ENCODE measurements at places on chromosomes 13 and 19.

GRCh38 chr19:28883241-28883693 lies 329.7 kb downstream of the UQCRFS1 start:
- DNase-seq = peak; percentile 62

GRCh38 chr13:41179593-41180250 lies 14.6 kb downstream of the KBTBD7 start:
- peak; percentile 3 for DNase-seq

- DNase-seq = no peak
Observed at GRCh38 chr13:74835579-74835978, 646.4 kb downstream of the TBC1D4 start.

GRCh38 chr19:11737964-11738745 lies 591 bp downstream of the ZNF823 start:
- DNase-seq = no peak

DNA sequence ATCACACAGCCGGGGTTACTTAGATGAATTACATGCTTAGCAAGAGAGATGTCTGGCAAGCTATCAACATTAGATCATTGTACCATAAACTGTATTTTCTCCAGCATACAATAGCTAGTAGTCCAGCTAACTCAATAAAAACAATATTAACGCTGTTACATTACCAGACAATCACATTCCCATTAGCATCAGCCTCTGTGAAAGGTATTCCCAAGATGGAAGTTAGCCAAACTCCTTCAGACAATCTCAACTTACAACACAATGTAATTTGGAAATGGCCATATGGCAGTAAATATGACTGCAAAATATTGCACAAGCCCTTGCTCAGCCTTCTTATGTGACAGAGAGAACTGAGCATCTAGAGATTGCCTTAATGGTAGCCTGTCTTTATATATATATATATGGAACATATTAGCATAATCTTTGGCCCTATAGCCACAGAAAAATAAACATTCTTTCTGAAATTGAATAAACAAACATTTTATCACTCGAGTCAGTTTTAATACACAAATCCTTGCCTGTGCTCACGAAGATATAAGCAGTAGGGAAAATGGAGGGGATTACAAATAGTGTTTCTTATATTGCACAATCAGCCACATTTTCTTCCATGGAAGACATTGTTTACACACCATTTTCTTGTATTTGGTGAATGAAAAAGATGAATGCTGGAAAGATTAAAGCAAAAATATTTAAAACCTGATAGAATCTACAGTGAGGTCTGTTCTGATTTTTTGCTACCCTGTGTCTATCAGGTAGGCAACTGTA lies 1060.5 kb downstream of the DIAPH3 start:
- DNase-seq = no peak

DNA sequence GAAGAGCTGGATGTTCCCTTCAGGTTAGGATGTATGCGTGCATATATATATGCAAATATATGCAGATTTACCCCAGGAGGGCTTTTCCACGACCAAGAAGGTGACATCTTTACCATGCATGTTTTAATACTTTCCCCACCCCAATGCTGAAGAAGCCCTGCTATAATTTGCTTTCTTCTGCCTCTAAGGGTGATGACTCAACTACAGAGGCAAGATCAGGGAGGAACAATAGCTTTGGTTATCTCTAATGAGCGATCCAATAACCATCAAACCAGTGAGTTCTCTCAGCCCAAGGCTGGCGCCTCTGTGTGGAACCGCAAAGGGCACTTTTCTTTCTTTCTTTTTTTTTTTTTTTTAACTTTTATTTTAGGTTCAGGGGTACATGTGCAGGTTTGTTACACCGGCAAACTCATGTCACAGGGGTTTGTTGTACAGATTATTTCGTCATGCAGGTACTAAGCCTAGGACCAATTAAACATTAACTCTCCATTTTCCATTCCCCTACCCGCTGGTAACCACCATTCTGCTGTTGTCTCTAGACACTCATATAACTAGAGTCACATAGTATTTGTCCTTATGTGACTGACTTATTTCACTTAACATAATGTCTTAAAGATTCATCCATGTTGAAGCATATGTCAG lies 25.7 kb upstream of the UBE2L5 start:
- no peak for DNase-seq

GRCh38 chr13:61725806-61726205 lies 310.2 kb upstream of the PCDH20 start:
- DNase-seq = no peak

DNA sequence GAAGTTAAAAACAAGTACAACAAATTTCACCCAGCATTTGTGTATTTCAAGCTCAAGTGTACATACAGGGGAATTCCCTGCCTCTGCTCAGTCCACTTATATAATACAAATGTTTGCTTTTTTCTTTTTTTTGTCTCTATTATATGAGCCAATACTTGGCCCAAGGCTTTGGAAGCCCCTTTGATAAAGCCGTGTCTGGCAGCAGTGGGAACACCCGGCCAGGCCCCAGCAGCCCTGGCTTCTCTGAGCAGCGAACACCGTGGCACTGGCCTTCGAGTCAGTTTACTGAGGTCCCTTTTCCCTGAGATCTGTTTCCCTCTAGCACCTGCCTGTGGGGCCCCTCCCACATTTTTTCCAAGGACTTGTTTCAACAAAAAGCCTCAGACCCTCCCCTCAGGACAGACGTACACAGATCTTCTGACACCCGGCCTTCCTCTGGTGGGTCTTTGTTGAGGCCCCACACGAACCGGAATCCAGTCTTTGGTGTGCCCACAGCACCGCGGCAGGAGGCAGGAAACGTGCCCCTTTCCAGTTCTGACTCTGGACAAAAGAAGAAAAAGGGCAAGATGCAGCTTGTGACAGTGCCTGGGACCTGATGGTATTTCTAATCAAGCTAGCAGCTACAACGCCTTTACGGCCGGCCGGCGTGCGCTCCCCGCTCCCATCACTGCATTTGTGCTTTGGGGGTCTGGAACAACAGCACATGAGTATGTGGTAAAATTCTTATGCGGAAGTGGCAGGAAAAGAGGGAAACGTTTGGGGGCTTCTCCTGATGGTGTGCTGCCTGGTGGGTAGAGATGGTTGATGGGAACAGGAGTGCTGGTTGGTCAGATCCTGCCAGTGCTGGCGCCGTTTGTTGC lies 13.8 kb downstream of the SIPA1L3 start:
- DNase-seq = no peak

GRCh38 chr19:3986260-3987041 lies 1.2 kb upstream of the EEF2 start:
- DNase-seq = peak; percentile 71

DNA sequence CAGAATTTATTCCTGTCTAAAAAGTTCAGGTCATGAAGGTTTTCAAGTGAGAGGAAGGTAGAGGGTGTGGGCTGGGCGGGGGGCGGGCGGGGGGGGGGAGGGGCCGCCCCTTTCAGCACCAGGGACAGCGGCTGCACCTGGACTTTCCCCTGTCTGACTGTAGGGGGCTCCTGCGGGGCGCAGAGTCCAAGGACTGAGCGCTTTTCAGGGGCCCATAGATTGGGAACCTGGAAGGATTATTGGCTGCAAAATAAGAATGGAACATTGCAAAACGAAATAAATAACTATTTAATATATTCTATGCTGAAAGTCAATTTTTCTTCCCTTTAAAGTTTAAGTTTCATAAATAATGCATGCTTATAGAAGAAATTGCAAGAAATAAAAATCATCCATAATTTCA lies 8.9 kb upstream of the CYP4F3 start:
- DNase-seq = no peak

GRCh38 chr19:46180701-46181387 lies 32.8 kb downstream of the IGFL2 start:
- peak; percentile 25 for DNase-seq

GRCh38 chr19:940591-941291 lies 14.9 kb downstream of the ARID3A start:
- DNase-seq = peak; percentile 48

- no peak for DNase-seq
Observed at GRCh38 chr19:33426621-33427361, 53.3 kb downstream of the CEBPG start.

DNA sequence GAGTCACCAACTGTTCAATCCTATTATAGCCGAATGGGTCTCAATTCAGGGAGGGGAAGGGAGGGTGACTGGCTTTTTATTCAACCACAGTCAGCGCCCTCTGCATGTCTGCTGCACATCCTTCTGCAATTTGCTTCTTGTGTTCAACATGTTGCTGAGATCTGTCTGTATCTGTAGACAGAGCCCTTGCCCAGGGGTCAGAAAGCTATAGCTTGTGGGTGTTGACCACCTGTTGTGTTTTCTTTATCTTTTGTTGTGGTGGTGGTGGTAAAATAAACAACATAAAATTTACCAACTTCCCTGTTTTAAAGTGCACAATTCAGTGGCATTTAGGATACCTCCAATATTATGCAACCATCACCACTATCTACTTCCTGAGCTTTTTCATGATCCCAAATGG lies 12.2 kb downstream of the PPP1R12C start:
- no peak for DNase-seq

DNA sequence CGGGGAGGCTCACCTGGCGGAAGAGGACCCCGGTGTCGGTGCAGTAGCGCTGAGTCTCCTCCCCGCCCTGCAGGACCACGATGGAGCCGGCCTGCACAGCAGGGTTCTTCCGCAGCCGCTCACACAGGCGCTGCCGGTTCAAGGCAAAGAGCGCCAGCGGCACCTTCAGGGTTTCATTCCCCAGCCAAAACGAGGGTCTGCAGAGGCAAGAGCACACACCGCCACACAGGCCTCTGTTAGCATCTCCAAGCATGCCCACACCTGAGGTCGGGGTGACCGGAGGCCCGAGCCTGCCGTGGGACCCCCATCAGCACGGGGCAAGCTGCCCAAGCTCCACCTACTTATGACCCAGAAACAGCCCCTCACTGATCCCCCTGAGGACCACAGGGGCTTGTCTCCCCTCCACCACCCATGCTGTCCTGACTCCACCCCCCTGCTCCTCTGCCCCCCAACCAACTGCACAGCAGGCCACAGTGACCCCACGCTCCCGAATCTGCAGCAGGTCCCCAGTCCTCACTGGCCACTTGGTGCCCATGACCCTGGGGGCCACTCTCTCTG lies 8.9 kb downstream of the PEPD start:
- DNase-seq = no peak

DNA sequence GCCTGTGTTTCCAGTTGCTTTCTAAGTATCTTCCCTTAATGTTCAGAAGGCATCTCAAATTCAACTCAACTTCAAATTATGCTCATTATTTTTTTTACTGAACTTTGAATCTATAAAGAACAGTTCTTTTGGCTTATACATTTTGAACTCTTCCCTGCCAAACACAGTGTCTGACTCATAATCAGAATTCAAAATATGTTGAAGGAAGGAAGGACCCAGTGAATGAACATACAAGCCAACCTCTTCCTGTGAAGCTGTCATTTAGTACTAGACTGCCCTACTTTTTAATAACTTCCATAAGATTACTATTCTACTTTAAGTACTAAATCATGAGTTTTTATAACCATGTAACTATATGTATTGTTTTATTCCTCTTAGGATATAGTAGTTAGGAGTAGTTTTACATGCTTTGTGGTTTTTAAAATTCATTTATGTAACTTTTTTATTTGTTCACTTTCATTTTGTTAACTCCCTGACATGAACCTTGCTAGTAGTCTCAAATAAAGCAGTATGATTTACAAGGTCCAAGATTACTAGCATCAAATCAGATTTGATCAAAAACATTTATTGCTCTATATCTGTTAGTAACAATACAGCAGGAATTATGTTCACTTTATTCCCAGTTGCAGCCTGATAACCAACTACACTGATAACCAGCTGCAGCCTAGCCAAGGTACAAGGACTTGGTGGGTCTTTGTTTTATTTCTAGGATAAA lies 6.4 kb downstream of the NUDT15 start:
- DNase-seq = peak; percentile 66

GRCh38 chr13:84985860-84986259 lies 813.4 kb downstream of the SLITRK6 start:
- no peak for DNase-seq

DNA sequence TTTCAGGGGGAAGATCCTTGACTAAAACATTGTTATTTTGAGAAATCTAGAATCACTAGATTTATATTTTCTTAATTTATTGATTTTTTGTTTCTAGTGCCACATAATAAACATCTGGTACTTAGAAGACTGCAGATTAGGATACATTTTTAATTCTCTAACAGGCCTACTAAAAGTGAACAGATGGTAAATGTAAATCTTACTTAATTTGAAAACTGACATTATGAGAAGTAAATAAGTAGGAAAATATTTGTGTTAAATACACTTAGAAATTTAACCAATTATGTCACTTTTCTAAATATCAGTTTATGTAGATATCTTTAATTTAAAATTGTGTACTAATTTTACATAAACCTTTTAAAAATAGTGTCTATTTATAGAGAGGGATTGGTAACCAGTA lies 2255.6 kb upstream of the PCDH20 start:
- DNase-seq = no peak

GRCh38 chr19:17026706-17027534 lies at the start of gene CPAMD8:
CPAMD8 (minus strand) TSS chr19:17026810; CDS start chr19:17026642, 168 bp downstream.
- DNase-seq = no peak

- no peak for DNase-seq
Observed at GRCh38 chr13:110505594-110505993, 55.9 kb downstream of the RAB20 start.

DNA sequence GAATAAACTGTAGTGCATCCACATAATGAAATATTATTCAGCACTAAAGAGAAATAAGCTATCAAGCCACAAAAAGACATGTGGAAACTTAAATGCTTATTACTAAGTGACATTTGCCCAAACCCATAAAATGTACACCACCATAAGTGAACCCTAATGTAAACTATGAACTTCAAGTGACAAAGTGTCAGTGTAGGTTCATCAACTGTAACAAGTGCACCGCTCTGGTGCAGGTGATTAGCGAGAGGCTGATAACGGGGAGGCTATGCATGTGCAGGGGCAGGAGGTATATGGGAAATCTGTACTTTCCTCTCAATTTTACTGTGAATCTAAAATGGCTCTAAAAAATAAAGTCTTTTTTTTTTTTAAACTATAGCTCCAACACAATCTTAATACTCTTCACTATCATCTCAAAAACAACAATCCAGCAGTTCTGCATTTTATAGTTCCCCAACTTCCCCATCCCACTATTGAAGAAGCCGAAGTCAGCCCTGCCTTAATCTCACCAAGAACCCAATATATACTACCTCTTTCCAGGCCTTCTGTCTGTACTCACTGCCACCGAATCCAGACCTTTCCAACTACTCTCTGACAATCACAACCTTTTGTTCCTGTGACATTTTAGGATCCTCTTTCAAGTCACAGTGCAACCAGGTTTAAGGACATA lies 22.6 kb downstream of the ELF1 start:
- no peak for DNase-seq

DNA sequence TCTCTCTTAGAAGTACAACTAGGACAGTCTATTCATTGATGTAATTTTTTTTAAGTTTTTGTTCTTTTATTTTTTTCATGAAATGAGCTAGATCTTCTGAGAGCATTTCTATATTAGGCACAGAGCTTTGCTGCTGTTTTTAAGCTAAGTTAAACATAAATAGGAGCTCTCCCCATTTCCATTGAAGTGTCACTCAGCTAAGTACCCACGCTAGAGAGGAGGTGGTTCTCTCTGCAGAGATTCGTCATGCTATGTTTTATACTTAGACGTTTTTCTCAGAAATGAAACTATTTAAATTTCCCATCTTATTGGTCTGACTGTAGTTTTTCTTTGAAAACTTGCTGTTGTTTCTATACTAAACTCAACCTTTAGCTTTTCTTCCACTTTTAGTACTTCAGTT lies 271.5 kb downstream of the PCDH9 start:
- DNase-seq = no peak

All from AG08395 (cell line).